ENCODE measurements at places on chromosomes 13 and 19. TPM values are rescaled to one million over a fixed set of nuclear protein-coding genes. Genes with fewer than 3 reads are reported as not detected.

POU4F1 gene
- not detected for total RNA-seq

DNA sequence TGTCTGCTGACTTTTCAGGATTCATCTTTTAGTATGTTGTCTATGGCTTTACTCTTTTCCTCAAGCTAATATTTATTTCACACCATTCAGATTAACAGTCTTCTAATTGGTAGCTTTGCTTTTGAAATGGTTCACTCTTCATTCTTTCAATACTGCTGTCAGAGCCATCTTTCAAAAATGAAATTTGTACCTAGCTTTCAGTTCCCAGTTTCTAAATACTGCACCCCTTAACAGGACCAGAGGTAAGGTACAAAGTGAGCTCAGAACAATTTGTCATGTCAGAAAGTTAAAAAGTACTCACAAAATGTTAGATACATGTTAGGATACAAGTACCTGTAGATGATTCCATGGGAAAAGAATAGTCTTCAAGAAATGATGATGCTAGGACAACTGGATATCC, 83.0 kb downstream of the FNDC3A start:
- DNase-seq: no peak

- no peak for DNase-seq
Measured at GRCh38 chr13:95455782-95456181, 96.7 kb upstream of the CLDN10 start.

GRCh38 chr13:102487330-102487729, 85.5 kb upstream of the FGF14 start:
- no peak for DNase-seq

GRCh38 chr13:83992566-83993358, 110.5 kb upstream of the SLITRK1 start:
- DNase-seq: no peak

ELSPBP1 gene
- total RNA-seq: not detected

LYL1 gene
- total RNA-seq: 21.0 TPM

- no peak for DNase-seq
Measured at GRCh38 chr13:49560270-49561061, 24.9 kb downstream of the RCBTB1 start.

CYSLTR2 gene
- total RNA-seq: 0.33 TPM

DNA sequence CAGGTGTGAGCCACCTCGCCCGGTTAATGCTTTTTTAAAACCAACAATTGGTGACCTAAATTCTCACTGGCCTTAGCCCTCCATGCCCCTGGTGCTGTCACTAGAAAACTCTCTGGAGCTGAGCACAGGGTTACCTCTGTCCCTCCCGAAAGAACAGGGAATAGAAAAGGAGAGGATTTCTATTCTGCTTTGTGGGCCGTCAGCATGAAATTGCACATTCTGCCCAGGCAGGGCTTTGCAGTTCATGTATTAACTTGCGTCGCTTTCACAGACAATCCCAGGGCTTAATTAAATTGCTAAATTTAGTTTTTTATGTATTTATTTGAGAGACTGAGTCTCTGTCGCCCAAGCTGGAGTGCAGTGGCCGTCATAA, 583 bp upstream of the ZNF480 start:
- DNase-seq: no peak

ATP8B3 gene
- 1.4 TPM for total RNA-seq

TMEM255B gene
- total RNA-seq: 11.8 TPM

PEX11G gene
- total RNA-seq: 5.4 TPM

GRCh38 chr19:29590278-29590677, 15.8 kb upstream of the POP4 start:
- DNase-seq: peak; percentile 7

DNA sequence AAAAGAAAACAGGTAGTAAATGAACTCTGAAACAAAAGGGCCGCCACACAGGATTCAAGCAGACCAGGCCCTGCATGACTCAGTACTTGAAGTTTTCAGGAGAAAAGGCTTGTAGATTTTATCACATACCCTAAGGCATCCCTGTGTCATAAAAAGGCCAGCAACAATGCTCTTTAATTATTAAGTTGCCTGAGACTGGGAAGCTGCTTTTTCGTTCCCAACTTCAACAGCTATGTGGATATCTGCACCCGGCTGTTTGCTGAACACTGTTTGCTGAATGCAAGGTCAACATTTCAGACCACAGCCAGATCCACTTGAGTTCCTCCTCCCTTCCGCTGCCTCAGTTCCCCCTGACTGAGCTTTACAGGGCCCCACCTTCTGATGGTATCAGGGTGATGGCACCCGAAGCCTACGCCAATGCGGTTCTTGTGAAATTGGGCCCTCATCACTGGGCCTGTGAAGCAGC, 6.1 kb upstream of the ECH1 start:
- no peak for DNase-seq

DNA sequence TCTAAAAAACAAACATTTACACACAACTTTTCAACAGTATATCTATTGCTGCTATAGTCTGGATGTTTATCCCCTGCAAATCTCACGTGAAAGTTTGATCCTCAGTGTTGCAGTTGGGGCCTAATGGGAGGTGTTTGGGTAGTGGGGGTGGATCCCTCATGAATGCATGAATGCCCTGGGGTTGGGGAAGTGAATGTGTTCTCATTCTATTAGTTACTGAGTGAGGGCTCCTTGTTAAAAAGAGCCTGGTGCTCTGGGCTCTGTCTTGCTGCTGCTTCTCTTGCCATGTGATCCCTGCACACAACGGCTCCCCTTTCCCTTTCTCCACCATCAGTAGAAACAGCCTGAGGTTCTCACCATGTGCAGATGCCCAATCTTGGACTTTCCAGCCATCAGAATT, 242.7 kb upstream of the HTR2A start:
- DNase-seq: no peak

GRCh38 chr13:114118086-114118485, 14.3 kb downstream of the RASA3 start:
- DNase-seq: no peak

DNA sequence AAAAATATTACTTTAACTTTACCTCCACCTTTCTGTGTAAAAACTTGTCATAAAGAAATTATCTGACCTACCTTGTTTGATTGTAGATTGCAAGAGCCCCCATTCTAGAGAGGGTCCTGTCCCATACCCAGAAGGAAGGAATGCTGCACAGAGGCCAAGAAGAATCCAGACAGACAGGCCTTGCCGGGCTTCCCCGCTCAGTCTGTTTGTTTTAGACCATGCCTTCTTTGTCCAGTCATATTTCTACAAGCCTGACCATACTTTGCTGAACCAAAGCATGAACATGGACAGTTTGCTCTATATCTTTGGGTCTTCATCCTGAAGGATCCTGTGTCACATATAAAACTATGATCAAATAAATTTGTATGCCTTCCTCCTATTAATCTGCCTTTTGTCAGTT, 95.8 kb upstream of the MYCBP2 start:
- no peak for DNase-seq

ZNF442 gene
- 3.7 TPM for total RNA-seq

CEACAM7 gene
- total RNA-seq: 25.2 TPM
